ENCODE measurements at places on chromosomes 3 and 15. TPM values are rescaled to one million over a fixed set of nuclear protein-coding genes. Genes with fewer than 3 reads are reported as not detected.

DNA sequence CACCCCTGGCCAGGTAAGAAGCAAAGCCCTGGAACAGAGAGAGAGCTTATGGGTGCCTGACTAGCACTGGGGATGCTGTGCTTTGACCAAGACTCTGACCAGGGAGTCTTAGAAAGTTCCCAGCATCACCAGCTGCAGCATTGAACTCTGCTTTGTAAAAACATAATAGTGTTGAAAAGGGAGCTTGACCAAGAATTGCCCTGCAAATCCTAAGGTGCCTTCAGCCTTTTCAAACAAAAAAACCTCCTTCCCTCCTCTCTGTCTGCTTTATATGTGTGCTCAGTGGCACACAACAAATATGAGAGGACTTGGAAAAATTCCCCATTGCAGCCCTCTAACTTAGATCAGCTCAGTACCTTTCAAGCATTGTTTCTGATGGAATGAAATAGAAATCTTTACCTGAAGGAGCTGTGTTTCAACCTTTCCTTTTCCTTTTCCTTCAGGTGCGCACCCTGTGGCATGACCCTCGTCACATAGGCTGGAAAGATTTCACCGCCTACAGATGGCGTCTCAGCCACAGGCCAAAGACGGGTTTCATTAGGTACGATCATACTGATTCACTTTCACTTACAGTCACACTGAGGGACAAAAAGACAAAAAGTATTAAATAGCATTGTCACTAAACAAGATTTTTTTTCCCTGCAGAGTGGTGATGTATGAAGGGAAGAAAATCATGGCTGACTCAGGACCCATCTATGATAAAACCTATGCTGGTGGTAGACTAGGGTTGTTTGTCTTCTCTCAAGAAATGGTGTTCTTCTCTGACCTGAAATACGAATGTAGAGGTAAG, 13.0 kb downstream of the THBS1 start:
- DNase-seq: no peak

DNA sequence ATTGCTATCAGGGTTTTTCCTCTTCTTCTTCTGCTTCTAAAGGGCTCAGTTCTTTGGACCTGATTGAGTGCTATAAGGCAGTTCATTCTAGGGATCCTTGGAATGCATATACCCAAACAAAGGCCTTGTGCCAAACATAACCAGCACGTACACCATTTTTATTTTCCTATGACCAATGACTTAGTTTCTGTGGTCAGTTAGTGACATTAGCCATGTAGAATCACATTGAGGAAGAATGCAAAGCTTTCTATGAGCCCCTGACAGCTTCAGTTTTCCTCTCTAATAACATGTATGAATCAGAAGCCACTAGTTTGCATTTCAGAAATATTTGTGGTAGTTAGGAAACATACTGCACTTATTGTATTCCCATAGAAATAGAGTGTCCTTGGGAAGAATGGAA, 240.0 kb downstream of the THRB start:
- no peak for DNase-seq

GRCh38 chr3:178396318-178396717, 139.9 kb upstream of the KCNMB2 start:
- no peak for DNase-seq

DNA sequence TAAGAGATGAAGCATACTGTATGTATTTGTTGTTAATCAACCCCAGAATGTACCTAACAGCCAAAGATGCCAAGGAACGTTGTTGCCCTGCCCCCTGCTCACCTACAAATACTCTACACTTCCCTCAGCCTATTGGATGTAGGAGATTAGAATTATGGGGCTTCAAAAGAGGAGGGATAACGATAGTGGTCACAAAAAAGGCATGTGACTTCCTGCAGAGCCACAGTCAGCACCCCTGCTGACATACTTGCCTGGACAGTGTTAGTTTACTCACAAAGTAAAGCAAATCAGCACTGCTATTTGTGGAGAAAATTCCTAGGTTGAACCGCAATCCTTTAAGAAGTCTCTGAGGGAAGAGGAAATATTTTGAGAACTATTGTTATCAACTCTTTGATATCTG, 37.9 kb downstream of the PARP15 start:
- DNase-seq: no peak

DNA sequence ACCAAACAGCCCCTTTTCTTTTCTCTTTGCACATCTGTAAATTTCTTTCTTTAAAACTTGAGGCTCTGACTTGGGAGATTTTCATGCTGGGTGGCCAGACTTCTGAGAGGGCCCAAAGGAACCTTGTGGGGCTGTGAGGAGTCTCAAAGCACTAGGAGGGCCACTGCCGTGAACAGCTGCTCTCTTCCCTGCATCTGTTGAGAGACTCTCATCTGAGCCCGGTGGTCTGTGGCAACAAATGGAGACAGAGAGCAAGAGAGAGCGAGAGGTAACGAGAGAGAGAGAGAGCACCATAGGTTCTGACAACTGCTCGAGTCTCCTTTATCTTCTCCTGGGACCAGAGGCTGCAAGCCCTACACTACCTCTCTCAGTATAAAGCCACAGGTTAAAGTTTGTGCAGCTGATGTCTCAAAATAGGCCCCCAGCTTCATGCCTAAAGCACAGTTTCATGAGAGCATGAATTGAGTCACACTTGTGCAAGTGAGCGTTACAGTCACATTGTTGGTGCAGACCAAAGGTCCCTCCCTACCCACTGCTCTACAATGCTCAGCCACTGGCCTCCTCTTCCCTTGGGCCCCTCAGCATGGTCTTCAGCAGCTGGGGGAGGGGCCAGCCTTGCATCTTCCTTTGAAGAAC, 60.7 kb downstream of the ZNF621 start:
- DNase-seq: no peak

DNA sequence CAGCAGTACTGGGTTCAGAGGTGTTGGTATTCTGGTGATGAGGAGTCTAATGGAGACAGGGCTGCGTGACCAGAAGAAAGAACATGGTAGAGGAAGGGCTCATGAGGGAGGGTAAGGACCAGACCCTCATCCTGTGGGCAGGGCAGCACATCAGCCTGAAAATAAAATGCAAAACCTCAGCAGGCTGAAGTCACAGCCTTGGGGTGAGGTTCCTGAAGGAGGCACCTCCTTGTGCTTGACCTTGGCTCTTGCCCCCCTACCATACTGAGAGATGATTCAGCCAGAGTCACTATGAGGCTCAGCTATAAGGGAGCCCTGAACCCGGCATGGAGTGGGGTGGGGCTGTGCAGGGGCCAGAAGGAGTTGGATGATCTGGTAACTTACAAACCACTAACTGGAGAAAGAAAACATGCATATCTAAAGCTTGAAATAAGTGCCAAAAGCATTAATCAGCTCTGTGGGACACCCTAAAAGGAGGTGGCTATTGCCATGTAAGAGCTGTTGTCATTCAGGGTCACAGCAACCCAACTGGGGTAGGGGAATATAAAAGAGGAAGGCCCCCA, 60.2 kb downstream of the CORO2B start:
- no peak for DNase-seq

GRCh38 chr3:73453666-73454065, 171.1 kb downstream of the PDZRN3 start:
- DNase-seq: no peak

DNA sequence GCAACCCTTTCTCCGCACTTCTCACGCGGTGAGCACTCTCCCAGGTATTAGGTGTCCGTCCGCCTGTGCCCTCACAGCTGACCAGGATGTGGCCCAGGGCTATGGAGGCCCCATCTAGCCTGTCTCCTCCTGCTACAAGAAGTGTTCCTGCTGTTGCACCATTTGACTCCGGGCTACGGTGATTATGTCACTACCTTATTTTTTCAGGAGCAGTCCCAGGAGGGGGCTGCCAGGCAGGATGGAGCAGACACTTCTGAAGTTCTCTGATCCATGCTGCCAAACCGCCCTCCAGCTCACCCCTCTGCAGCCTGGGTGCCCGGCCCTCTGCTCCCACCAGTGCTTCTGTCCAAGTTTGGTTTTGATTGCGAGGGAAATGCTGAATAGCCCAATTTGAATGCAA, 36.9 kb downstream of the ZXDC start:
- no peak for DNase-seq

- DNase-seq: no peak
These were observed 65.4 kb downstream of the SSR3 start for GRCh38 chr3:156489462-156489911.

DNA sequence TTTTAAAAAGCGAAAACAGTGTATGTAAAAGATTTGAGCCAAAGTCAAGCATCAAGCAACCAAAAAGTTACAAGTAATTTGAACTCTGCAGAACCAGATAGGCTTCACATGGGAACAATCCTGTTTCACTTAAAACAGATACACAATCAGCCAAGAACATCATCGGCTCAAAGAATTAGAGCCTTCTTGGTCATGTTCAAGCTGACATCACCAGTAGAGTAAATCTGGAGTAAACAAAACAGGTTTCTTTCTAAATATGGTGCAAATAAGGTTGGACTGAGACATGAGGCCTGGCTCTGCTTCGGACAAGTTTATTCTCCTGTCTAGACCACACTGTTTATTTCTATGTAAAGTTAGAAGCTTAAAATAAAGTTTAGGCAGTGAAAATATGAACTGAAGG, 116.0 kb downstream of the GMNC start:
- no peak for DNase-seq

- no peak for DNase-seq
These were observed 203.1 kb upstream of the SEMA6D start for GRCh38 chr15:47514200-47514652.

DNA sequence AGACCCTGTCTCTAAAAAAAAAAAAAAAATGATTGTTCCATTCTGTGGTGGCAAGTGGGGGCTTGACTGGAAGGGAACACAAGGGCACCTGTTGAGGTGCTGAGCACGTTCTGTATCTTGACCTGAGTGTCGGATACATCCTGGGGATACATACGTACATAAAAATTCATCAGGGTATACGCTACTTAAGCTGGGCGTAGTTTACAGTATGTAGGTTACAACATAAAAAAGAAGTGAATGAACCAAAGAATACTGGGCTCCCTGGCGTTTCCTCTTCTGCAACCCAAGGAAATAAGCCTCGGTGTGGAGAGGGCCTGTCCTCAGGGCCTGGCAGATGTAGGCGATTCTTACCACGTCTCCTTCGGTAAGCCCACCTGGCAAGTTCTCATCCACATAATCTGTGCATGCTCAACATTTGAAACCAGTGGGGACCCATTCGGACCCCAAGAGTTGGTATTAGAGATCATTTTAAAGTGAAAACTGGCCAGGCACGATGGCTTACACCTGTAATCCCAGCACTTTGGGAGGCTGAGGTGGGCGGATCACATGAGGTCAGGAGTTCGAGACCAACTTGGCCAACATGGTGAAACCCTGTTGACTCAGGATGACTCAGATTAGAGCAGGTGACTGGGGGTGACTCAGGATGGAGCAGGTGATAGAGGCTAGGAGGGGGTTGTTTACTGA, 5.1 kb upstream of the MUC20 start:
- no peak for DNase-seq

DNA sequence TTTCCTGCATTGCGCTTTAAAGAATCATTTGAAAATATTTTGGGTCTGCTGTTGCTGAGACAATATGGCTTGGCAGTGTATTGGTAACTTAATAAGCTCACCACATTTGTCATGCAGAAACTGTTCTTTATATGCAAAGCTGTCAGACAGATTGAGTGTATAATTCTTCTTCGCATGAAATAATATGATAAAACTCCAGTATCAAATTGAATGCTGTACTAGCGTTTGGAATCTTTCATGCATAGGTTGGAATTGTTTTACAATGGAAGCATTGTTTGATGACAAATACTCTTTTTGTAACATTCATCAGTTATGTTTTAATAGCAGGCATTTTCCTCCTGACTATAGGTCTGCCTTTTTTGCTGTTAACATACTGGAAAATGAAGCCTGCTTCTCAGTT, 53.8 kb downstream of the RBMS3 start:
- no peak for DNase-seq

DNA sequence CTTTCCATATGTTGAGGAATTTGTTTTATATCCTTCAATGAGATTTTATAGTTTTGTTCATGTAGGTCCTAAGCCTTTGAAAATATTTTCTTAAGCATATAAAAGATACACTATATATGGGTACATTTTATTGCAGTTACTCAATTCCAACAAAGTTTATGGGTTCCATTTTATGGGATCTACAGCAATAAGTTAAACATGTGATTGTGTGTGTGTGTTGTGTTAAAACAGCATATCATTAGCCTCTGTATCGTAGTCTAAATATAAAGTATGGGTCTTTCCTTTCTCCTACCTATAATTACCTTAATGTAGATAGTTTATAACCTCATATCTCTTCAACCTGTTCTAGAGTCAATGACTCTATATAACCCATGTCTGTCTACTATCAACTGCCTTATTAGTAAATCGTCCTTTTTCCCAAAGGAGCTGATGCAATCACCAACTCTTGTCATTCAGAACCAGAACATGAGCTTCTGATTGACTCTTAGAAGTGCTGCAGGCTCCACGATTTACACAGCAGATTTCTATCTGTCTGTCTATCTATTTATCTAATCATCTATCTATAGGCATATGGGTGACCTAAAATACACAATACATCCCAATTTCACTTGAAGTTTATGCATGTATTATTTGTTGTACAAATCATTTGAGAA, 512.6 kb upstream of the CBLB start:
- no peak for DNase-seq

GRCh38 chr3:52366527-52366926, 50.4 kb downstream of the DNAH1 start:
- DNase-seq: no peak

- no peak for DNase-seq
These were observed 73.3 kb downstream of the NSMCE3 start for GRCh38 chr15:29196290-29196689.

DNA sequence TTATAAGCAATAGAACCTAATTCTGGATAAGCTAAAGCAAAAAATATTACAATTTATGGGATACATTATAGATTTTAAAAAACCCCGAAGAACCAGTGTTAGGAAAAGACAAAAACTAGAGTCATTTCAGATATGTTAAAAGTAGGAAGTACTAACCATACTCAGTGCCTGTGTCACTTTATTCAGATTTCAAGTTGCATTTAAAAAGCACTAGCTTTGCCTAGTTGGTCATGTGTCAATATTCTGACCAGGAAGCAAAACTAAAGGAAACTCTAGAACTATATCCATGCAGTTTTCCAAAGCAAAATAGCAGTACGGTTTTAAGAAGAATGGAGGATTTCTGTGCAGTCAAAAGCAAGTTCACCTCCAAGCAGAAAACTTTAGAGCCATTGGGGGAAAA, 88.4 kb downstream of the RAP2B start:
- no peak for DNase-seq

GRCh38 chr15:93859176-93859575, 372.2 kb upstream of the MCTP2 start:
- DNase-seq: no peak

The IQCH gene
- 2.1 TPM for total RNA-seq

The C3orf70 gene
- total RNA-seq: 12.9 TPM

The BDH1 gene
- 9.7 TPM for total RNA-seq

The VPS33B gene
- 13.0 TPM for total RNA-seq

The LSG1 gene
- 33.8 TPM for total RNA-seq

The TERC gene
- total RNA-seq: 6.3 TPM

The SLC24A5 gene
- 0.89 TPM for total RNA-seq

The DUOXA1 gene
- total RNA-seq: 5.9 TPM

The IGSF11 gene
- 19.8 TPM for total RNA-seq

The CTXN2 gene
- total RNA-seq: not detected

The FBXO45 gene
- 8.7 TPM for total RNA-seq

The SRGAP3 gene
- total RNA-seq: 14.4 TPM

The GPR171 gene
- total RNA-seq: 1.6 TPM

The MOBP gene
- total RNA-seq: 3.8 TPM

The PLD1 gene
- total RNA-seq: 36.8 TPM

All from sciatic nerve (tissue), 2 donors.